Retina (tissue), 1 donor: ENCODE measurements at places on chromosomes 4 and X.

DNA sequence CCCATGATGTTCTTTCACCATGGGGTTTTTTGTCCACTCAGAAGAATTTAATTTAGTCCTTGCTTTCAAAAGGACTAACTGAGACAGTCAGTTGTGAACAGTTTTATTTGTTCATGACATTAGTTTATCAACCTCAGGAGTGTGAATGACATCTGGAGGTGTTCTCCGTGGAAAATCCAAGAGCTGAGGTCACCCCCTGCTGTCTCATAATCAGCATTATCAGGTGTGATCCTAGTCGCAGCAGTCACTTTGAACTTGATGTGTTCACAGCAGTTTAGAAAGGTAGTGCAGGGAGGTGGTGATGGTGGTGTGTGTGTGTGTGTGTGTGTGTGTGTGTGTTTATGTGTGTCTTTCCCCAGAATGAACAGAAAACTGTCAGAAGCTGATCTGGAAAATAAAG is 1760.8 kb upstream of the PCDH10 start:
- no peak for DNase-seq

- DNase-seq, result no peak
These were observed 180.3 kb upstream of the MBNL3 start for GRCh38 chrX:132669142-132669541.

DNA sequence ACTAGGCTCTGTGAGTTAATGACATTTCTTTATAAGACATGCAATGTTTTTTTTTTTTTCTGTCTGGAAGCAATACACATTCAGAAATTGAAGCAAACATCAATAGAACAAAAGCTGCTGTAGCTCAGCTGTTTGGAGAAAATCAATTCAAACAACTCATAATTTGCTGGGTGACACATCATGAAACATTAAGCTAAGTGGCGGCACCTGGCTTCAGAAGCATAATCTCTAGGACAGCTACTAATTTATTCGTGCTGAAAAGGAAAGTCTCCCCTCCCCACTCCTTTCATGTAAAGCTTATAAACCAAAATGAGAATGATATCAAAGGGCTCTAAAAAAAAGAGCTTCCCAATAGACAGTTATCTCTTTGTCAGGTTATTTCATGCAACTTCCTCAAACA is 73.9 kb downstream of the LUZP4 start:
- no peak for DNase-seq

DNA sequence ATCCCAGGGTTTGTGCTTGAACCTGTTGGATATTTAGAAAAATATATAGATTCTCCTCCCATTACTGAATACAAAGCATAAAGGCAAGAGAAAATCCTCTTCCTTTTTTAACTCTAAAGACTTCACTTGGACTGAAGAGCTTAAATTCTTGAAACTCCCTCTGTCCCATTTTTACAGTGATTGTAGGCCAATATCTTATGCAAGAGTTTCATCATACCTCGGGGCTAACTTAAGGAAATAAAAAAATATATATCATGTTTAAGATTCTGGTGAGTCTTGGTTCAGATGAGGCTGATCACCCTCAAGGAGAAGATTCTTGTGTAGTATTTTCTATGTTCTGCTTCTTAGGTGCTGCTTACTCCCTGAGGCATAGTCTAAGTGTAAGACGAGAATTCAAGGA is 1449.6 kb downstream of the C4orf33 start:
- DNase-seq, result no peak

DNA sequence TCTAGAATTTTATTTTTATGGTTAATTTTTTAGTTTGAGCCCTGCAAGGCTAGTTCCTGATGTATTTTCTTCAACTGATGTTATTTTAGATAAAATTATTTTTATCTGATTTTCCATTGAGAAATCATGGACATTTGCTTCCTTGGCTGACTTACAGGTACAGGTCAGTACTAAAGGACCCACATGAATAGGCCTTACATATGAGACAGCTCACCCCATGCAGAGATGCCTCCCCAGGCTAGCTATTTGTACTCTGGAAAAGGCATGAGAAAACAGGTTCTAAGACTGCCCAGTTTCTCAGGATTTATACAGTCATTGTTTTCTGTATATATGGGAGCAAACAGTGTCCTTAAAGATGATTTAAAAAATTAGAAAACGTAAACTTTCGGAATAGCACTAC is 255.5 kb downstream of the BMPR1B start:
- DNase-seq, result no peak

DNA sequence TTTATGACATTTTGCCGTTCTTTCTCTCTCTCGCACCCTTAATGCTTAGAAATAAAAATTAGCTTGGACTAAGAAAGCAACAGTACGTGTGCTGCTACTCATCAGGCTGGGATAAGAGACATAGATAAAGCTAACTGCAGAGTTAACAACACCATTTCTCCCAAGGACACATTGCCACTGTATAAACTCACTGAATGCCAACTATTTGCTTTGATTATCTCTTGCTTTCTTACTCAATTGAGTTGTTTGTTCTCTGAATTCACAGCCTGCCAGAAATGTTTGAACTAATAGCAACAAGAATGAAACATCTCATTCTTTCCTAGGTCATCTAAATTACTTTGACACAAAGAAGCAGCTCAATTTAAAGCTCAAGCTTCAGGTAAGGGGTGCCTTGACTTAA is 34.6 kb downstream of the F8 start:
- DNase-seq, result no peak

DNA sequence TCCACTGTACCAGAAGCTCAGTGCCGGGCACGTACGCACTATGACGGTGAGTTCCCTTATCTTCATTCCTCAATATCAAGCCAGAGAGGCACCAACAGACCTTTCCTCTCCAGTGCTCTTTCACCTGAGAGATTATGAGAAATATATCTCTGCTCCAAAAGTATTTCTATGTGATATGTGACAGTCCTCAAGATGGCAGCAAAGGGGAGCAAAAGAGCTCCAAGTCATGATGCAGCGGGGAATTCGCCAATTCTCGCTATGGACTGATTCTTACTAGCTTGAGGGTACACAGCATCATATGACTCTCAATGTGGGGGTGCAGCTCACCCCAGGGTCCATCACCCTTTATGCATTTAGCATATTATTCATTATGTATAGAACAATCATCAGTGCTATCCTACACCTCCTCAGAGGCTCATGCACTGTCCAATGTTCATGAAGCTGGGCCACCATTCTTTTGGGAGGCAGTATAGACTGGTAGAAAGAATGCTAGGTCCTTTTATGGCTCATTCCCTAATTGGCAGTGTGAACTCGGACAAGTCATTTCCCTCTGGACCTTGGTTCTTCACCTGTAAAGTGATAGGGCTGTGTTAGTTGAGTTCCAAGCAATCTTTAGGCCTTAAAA is 12.8 kb upstream of the IQSEC2 start:
- no peak for DNase-seq

DNA sequence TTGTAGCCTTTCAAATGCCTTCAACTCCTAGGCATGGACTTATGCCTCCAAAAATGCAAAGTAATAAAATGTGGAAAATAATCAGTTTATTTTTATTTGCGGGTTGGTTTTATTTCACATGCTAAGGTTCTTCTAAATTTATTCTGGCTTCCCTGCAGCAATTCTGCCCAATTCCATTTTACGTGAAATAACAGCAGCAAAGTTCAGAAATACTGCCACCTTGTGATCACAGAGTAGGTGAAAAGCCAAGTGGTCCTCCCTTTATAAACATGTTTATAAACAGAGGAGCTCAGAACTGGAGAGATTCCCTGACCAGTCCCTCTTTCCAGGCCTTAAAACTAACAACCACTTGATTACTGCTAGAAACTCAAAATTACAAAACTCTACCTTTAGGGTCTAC is 14.7 kb upstream of the DCHS2 start:
- DNase-seq, result peak; percentile 53

DNA sequence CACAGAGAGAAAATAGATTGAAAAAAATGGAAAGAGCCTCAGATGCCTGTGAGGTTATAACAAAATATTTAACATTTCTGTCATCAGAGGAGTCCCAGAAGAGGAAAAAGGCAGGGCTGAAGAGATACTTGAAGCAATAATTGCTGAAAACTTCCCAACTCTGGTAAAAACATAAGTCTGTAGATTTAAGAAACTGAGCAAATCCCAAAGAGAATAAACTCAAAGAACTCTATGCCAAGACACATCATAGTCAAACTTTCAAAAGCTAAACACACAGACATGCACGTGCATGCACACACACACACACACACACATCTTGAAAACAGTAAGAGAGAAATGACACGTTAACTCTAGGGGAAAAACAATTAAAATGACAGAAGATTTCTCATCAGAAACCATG is 94.1 kb downstream of the SLC16A2 start:
- no peak for DNase-seq

- DNase-seq, result no peak
These were observed 130.2 kb downstream of the TMA16 start for GRCh38 chr4:163624727-163625126.

GRCh38 chr4:140448162-140448561 is 20.7 kb upstream of the CLGN start:
- no peak for DNase-seq

DNA sequence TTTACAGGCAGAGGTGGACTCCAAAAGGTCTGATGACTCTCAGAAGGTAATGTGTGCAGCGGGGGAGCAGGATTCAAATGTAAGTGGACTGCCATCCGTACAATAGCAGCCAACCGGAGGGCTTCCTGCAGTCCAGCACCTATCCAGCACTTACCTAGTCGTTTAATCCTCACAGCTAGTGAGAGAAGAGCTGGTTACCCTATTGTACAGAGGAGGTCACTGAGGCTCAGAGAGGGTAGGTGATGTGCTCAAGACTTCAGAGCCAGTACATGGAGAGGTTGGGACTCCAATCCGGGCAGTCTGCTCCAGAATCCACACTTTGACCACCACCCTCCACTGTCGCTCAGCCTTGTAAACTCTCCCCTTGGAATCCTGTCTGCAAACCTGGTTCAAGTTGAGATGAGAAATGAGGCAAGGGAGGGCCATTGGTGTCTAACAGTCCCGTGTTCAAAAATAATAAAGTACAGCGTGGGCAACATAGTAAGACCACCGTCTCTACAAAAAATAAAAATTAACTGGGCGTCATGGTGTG is 22.5 kb upstream of the JAKMIP1 start:
- peak; percentile 66 for DNase-seq

DNA sequence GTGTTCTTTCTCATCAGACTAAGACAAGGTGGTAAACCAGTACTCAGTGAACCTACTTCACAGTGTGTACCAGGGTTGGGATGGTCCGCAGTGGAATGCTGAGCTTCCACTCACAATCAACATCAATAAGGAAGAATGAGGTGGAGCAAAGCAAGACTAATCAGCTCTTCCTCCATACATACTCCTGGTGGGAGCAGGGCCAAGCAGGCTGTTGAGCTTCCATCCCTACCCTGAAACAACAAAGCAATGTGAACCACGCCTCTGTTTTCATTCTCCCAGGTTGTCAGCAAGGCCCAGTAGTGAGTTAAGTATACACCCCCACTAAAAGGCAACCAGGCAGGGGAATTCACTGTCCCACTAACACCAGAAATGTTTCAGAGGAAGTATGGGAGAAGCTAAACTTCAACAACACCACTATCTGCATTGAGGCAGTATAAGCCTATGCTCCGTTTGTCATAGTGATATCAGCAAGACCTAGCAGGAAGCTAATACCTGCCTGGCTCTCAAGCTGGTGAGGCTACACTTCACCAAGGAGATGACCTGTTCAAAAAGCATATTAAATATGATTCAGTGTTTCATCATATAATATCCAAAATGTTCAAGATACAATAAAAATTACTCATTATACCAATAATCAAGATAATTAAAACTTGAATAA is 109.5 kb downstream of the DDX60 start:
- no peak for DNase-seq

- DNase-seq, result no peak
These were observed 289.7 kb downstream of the STK32B start for GRCh38 chr4:5340991-5341451.

DNA sequence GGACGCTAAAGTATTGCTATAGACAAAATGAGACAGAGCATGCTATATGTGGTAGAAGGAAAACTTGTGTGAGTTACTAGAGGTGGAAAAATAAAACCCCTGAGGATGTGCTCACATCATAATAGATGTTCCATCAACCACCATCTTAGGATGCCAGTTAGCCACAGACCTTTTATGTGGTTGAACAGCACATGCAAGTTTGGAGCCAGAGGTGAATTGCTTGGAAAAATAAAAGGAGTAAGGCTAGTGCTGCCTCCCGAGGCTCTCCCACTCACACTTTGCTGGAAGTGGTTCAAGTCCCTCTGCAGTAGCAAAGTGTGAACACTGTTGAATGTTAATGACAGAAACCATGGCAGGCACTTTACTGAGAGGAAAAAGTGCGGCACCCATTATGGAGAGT is 39.4 kb upstream of the PPARGC1A start:
- no peak for DNase-seq

- no peak for DNase-seq
These were observed 499.3 kb upstream of the CT83 start for GRCh38 chrX:116961872-116962582.

GRCh38 chr4:106687026-106687425 is 318.4 kb upstream of the GIMD1 start:
- no peak for DNase-seq

- peak; percentile 9 for DNase-seq
These were observed 3.9 kb downstream of the PLP1 start for GRCh38 chrX:103780336-103781061.

- DNase-seq, result no peak
These were observed 52.5 kb downstream of the SNX25 start for GRCh38 chr4:185261946-185262345.

- DNase-seq, result peak; percentile 15
These were observed 457 bp upstream of the RAB9A start for GRCh38 chrX:13688384-13688957.

DNA sequence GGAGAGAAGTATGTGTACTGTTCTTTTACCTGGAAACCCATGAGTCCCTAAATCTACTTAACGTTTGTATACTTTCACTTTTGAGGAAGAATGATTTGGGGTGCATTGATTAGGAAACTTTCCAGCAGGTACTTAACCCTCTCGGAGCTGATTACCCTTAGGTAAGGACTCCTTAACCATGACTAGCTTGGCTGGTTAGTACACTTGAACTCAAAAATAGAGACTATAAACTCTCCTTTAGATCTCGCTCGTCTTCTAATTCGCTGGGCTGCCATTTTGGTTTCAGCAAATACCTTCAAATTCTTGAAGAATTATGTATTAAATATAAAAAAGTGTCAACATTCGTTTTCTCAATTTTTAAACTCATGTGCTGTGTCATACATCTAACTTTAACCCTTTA is 2.0 kb downstream of the USP9X start:
- no peak for DNase-seq

DNA sequence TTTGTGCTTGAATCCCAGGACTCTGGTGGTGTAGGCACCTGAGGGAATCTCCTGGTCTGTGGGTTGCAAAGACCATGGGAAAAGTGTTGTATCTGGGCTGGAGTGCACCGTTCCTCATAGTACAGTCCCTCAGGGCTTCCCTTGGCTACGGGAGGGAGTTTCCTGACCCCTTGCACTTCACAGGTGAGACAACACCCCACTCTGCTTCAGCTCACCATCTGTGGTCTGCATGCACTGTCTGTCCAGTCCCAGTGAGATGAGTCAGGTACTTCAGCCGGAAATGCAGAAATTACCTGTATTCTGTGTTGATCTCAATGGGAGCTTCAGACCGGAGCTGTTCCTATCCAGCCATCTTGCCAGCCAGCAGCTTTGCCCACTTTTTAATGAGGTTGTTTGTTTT is 353.0 kb upstream of the IRS4 start:
- no peak for DNase-seq
